ENCODE measurements at places on chromosomes 16 and 17.

GRCh38 chr16:16578701-16579100 lies 199.8 kb downstream of the NPIPA7 start:
- DNase-seq = no peak

GRCh38 chr17:69427486-69428197 lies 13.1 kb downstream of the MAP2K6 start:
- DNase-seq = no peak

DNA sequence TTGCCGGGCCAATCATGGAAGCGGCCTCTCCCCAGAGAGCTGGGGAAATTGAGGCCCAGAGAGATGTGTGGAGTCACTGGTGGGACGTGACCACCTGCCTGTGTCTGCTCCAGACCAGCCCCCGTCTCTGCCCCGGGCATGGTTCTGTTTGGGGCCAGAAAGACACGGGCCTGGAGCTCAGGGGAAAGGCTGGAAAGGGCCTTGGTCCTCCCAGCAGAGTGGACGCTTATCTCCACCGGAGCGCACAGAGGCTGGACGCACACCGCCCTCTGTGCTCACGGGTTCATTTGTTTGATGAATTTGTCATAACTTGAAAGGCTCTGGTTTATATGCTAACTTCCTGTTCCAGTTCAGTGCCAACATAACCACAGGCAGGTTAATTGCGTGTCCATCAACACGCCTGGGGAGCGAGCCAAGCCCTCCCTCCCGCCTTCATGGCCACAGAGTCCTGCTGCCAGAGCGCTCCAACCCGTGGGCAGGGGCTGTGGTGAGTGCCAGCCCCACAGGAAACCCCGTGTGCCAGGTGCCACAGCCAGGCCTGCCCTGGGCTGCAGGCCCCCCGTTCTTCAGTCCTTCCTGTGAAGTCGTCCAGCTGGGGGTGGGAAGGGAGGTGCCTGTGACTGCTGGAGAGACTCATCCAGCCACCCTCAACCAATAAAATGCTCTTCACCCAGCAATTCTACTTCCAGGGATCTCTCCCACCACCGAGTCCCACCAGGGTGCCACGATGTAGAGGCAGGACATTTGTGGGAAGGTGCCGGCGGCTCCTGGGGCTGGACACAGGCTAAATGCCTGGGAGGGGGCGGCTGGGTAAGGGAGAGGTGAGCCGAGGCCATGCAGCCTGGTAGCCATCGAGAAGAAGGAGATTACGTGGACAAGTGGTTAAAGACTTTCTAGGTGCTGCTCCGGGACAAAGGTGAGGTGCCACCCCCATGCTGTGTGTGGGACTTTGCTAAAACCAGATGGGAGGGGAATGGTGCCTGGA lies 29.4 kb upstream of the BAHCC1 start:
- peak; percentile 36 for DNase-seq

DNA sequence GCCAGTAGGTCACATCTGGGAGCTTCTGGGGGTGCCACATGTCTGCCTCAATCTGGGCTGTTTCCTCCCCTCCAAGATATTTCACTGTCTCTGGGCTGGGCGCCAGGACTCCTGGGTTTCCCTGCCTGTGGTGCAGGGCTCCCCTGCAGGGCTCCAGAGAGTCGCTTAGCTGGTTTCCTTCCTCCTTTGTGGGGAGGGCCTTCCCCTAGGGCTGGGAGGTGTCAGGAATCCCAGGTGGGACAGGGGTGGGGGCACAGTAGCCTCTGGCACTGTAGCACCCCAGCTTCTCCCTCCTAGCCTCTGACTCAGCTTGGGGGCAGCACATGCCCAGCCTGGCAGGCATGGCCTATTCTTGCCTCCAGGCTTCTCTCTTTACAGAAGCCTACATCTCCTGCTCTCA lies 2.6 kb downstream of the RARA start:
- DNase-seq = peak; percentile 47

- DNase-seq = no peak
These were observed 345.9 kb downstream of the C16orf95 start for GRCh38 chr16:86971251-86971650.

DNA sequence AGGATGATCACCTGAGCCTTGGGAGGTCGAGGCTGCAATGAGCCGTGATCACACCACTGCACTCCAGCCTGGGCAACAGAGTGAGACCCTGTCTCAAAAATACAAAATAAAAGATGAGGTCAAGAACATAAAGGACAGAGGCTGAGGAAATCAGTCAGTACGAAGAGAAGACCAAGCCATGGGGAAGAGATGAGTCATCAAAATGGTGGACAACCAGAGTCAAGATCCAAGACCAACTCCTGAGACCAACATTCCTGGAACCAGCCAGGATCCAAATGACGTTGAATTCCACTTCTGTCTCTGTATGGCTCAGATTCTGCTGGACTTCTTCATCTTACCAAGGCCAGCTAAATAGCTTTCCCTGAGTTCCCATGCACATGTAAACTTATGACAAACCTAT lies 44.8 kb upstream of the NOG start:
- no peak for DNase-seq

- no peak for DNase-seq
These were observed 1.9 kb downstream of the FOXL1 start for GRCh38 chr16:86580063-86580790.

DNA sequence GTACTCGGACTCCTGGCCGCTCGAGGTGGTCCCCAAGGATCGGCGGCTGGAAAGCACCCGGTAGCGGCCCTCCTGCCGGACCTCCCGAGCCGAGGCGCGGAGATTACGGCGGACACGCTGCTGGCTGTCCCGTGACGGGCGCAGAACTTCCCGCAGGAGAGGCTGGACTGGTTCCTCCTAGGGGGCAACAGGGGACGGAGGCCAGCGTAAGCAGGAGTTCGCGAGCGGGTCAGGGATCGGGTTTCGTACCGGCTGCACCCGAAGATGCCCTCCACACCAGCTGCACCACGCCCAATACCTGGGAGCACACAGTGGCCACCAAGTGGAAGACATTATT lies 341 bp downstream of the SLC7A6OS start:
- DNase-seq = no peak

DNA sequence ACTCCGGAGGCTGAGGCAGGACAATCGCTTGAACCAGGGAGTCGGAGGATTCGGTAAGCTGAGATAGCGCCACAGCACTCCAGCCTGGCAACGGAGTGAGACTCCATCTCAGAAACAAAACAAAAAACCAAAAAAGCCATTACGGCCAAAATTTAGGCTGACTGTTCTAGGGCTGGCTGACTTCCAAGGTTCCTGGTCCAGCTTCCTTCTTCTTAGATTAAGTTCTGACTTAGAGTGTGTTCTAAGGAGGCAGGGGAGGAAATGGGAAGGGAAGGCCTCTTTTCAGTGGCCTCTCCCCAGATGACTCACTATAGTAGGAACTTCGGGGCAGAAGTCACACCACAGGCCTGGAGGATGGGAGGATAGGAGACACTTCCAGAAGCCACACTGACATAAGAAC lies 27.7 kb upstream of the CLEC18B start:
- DNase-seq = no peak

GRCh38 chr16:11493531-11493929 lies 93.2 kb downstream of the LITAF start:
- DNase-seq = no peak

DNA sequence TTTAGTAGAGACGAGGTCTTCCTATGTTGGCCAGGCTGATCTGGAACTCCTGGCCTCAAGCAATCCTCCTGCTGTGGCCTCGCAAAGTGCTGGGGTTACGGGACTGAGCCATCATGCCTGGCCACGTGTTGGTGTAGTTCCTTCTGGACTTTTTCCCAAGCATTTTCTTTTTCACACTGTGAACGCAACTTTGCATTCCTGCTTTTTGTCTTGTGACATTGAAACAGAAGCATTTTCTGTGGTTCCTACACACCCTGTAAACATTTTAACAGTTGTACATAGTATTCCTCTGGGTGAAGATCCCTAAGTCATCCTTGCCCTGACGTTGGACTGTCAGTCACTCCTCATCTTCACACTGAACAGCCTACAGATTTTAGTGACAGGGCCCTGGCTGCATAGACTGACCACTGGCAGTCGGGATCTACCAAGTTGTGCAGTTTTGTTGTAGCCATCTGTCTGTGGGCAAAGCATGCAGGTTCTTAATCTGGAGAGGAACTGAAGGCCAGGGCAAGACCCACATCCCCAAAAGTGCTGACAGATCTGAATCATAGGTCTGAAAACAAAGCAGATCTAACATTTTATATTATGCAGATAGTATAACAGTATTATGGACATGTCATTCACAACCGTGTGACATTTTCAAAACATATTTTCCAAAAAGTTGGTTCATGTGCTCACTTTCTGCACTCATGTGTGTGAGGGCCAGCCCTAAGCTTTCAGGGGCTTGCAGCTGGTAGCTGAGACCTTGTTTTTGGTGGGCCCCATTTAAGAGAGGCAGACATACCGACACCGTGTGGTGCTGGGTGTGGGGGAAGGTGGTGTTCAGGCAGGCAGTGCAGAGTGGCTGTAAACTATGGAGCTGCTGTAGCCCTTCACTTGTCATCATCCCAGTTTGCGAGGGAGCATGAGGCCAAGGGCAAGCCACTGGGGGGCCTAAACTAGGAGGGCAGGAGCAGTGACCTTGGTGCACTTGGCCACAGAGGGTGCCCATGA lies 59.9 kb downstream of the EPN2 start:
- no peak for DNase-seq

DNA sequence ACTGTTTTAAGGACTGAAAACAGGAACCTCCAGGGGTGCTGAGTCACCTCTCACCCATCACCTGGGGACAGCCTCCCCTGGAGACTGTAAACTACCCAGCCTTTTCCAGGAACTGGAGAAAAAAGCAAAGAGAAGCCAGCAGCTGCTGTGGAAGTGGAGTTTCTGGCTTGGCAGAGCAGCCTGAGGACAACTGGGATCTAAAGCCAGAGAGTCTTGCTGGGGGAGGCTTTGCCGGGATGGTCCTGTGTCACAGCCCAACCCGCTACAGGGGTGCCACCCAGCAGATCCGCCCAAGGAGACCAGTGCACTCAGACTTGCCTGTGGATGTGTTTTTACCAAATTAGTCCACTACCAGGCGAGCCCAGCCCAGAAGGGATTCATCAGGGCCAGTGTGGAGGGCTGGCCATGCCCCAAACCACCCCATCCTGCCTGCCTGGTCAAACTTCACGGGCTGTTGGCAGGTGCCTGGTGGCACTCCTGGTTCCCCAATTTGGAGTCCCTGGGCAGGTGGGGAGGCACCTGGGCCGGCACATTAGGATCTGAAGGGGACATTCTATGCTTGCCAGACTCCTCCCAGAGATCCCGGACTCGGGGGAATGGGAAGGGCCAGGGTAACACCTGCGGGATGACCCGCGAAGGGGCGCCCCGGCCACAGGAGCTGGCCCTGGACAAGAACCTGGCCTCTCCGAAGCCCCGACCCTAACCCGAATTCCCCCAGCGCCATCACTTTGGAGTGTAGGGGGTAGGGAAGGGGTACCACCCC lies 771 bp downstream of the MSRB1 start:
- no peak for DNase-seq

- DNase-seq = peak; percentile 48
These were observed 8.3 kb downstream of the EFCAB5 start for GRCh38 chr17:29949696-29950095.

- DNase-seq = no peak
These were observed 147.5 kb upstream of the GSE1 start for GRCh38 chr16:85465328-85466303.

GRCh38 chr16:23408823-23409298 lies 44.1 kb downstream of the COG7 start:
- DNase-seq = peak; percentile 77

DNA sequence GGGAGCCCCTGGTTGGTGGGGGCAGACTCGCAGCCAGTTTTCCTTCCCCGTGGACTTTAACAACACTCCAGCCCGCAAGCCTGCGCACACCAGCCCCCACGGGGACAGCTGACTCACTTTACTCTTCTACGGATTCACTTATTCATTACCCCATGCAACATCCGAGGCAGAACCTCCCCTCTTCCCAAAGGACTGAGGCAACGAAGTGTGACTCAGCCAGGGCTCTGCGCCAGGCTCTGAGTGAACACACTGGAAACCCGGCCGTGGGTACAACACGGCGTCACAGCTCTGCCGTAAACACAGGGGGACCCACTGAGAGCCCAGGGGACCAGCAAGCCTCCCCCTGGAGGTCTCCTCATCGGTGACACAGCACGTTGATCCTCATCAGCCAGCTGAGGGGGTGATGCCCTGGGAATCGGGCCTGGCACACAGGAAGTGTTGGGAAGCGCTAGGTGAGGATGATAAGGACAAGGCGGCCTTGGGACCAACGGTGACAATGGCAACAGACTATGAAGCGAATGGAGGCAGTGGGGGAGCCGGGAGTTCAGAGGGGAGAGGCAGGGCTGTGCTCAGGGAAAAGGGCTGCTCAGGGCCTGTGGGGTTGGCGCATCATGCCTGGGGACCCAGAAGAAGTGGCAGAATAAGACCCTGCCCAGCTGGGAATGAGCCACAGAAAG lies 14.6 kb downstream of the COTL1 start:
- no peak for DNase-seq

DNA sequence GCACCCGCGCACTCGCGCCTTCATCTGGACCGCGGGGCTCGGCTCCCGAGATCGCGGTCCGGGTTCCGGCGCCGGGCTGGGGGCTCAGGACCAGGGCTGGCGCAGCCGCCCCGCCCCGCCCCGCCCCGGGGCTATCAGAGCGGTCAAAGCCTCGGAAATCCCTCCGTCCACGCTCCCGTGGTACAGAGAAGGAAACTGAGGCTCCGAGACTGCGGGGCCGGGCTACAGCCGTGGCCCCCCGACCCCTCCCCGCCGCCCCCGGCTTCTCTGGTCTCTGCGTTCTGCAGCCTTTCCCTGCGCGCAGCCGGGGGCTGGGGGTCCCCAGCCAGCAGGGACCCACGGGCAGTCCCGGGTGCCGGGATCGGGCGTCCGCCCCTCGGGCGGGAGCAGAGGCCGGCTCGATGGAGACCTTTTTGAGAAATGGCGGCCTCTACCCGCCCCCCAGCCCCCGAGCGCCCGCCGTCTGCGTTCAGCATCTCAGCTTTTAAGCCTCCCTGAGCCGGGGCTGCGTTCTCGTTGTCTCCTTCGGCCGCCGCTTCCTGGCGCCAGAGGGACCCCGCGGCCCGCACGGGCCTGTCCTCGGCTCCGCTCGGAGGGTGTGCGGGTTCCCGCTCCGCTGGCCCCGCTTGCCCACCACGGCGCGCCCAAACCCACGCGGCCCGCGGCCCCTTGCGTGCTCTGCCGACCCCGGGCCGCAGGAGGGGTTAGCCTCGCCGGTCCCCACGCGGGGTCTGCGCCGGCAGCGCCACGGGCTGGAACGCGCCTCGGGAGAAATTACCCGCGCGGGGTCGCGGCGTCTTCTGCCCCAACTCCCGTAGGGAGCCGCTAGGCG lies 1.5 kb upstream of the NPTX1 start:
- DNase-seq = no peak

DNA sequence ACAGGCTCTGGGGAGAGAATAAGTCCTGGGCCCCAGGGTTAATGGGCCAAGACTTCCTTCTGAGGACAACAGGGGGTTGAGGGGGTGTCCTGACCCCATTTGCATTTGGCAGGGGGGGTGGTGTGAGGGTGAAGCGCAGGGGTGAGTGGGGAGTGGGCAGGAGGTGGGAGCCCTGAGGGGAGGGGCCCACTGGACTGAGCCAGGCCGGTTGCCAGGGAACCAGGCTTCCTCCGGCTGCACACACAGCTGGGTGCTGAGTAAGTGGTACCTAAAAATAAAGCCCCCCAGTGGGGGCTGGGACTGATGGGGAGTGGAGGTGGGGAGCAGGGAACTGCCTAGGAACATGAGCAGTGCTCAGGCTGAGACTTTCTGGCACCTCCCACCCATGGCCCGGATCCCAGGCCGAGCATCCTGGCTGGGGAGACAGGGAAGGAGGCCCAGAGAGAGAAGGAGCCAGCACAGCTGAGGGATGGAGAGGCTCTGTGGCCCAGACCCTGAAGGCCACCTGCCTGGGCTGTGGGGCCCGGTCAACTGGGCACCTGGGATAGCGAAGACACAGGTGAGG lies 7.5 kb upstream of the RASD1 start:
- DNase-seq = no peak

- no peak for DNase-seq
These were observed 93.9 kb upstream of the CORO6 start for GRCh38 chr17:29716566-29716965.
